ENCODE measurements at places on chromosomes 13 and 19.

DNA sequence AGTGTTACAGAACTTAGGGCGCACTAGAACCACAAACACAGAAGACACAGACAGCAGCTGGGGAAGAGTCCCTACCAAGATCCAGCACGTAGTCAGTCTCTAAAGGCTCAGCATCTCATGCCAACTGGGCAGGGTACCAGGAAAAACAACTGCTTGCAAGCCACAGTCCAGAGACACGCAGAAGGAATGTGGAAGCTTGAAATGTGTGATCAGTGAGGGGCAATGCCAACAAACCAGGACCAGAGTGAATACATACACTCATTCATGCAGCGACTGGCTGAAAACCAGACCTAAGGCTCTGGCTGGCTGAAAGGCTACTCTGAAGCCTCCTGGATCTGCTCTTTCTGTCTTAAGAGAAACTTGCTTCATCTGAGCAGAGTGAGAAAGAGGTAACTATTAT lies 1484.8 kb downstream of the EFNB2 start:
- DNase-seq: no peak

- no peak for DNase-seq
Observed at GRCh38 chr19:43695985-43696704, 19.7 kb upstream of the IRGC start.

DNA sequence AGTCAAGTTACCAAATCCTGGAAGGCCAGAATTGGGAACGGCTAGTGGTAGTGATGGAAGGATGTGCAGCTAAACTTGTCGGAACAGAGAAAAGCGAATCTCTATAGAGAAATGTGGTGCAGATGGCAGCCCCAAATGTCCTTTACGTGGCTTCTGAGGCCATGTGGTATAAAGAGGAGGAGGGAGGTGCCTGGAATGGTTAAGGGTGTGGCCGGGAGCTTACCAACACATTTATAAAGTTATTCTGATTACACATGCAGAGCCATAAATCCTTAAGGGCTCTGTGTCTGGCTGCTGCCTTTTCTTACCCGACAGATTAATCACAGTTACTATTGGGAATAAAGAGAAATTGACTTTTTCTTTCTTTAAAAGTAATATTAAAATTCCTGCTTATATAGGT lies 190.1 kb downstream of the OXGR1 start:
- DNase-seq: no peak

- DNase-seq: no peak
Observed at GRCh38 chr13:108984251-108984920, 355.0 kb downstream of the MYO16 start.

DNA sequence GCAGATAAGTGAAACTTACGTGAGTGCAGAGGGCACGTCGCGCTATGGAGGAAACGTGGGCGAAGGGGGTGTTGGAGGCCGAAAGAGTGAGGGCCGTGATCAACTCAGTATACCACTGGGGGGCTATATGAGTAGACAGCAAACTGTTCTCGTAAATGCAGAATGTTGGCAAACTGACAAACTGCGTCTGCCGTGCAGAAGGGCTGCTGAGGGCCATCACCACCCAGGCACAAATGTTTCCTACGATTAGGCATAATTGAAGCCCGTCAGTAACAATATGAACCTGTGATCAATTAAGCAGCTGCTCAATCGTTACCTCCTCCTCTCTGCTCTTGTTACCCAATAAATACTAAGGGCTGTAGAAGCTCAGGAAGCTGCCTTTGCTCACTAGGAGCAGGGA lies 17.3 kb upstream of the MADCAM1 start:
- DNase-seq: no peak

DNA sequence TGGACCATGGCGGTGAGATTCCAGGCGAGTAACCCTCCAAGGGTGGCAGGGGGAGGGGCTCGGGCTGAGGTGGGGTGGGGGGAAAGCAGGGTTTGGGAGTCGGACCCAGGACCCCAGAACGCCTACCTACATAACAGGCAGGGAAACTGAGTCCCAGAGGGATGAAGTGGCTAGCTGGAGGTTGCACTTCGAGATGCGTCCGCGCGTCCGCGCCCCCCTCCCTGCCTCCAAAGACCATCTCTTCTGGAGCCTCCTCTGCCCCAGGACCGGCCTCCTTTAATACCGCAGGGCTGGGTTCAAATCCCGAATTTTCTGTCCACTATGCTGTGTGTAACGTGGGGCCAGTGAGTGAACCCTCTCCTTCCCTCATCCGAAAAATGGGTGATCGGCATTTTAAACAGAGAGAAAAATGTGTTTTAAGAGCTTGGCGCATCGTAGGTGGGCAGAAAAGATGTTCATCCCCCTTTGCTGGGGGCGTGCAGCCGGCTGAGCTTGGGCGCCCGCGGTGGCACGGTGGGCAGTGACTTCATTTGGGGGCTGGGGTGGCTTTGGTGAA lies 13.8 kb downstream of the TJP3 start:
- DNase-seq: no peak

DNA sequence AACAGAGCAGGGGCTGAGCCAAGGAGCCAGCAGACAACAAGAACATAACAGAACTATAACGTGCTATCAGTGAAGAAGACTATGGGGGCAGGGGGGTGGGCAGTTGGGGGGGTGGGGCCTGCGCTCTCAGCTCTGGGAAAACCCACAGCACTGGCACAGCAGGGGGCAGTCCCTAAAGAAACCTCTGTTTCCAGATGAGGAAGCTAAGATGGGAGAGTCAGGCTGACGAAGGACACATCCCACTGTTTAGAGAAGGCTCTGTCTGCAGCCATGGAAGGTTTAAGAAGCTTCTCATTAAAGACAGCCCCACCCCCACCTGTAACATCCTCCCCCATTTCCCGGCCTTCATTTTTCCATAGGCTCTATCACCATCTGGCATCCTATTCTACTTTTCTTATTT lies 7.1 kb upstream of the DOCK9 start:
- no peak for DNase-seq

- DNase-seq: no peak
Observed at GRCh38 chr19:755063-755462, 4.2 kb downstream of the MISP start.

GRCh38 chr13:31073859-31074718 lies 87.6 kb downstream of the HSPH1 start:
- DNase-seq: no peak

DNA sequence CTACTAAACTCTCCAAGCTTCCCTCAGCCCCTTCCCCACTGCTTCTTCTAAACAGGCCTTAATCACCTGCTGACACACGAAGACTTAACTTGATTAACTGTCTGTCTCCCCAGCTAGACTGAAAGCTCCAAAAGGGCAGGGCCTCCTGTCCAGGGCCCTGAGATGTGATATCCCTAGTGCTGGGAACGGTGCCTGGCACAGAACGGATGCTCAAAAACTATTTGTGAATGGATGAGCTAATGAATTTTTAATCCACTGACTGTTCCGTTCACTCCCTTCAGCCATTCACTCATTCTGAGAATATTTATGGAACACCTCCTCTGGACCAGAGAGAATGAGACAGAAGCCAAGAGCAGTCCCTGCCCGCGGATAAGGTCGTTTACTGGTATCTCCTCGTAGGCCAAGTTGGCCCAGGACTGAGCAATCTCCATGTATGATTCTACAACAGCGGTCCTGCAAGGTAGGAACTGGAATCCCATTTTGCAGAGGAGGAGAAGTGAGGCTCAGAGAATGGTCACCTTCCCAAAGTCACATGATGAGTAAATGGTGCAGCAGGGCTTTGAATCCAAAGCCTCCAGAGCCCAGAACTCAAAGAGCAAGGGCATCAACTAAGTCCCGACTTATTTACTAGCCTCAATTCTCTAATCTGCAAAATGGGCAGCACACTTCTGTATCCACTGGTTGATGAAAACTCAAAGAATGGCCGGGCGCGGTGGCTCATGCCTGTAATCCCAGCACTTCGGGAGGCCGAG lies 3.4 kb downstream of the DMWD start:
- DNase-seq: no peak

DNA sequence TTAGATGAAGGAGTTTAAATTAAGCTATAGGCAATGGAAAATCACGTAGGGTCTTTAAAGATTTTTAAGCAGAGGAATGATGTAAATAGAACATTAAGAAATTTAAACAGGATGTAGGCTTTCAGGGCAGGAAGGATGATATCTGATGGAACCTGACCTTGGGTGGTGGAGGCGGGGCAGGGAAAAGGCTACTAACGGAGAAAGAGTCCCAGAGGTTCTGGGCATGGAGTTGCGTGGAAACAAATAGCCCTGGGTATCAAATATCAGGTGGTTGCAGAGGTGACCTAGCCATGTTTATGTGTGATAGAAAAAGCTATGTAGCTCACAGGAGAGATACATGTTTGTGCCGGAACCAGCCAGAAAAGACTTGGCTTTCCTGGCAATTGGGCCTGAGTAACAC lies 7.8 kb upstream of the CDK8 start:
- DNase-seq: no peak

GRCh38 chr19:21922276-21922675 lies 86.3 kb upstream of the ZNF43 start:
- no peak for DNase-seq

DNA sequence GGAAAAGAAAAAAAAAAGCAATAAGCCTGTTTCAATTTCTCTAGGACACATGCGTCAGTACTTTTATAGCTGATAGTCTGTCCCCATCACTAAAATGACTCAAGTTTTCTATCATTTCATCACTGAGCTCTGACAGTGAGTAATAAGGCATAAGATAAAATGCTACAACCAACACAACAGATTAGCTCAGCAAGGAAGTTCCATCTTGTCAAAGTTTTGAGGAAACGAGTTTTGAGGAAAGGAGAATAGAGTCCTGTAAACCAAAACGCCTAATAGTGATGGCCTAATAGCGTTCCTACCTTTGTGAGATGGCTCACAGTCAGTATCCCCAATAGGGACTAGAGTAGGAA lies 145.1 kb downstream of the LACC1 start:
- DNase-seq: no peak

GRCh38 chr19:32570081-32570785 lies 10.8 kb upstream of the PDCD5 start:
- DNase-seq: no peak

- no peak for DNase-seq
Observed at GRCh38 chr19:29702161-29702962, 12.7 kb downstream of the C19orf12 start.

DNA sequence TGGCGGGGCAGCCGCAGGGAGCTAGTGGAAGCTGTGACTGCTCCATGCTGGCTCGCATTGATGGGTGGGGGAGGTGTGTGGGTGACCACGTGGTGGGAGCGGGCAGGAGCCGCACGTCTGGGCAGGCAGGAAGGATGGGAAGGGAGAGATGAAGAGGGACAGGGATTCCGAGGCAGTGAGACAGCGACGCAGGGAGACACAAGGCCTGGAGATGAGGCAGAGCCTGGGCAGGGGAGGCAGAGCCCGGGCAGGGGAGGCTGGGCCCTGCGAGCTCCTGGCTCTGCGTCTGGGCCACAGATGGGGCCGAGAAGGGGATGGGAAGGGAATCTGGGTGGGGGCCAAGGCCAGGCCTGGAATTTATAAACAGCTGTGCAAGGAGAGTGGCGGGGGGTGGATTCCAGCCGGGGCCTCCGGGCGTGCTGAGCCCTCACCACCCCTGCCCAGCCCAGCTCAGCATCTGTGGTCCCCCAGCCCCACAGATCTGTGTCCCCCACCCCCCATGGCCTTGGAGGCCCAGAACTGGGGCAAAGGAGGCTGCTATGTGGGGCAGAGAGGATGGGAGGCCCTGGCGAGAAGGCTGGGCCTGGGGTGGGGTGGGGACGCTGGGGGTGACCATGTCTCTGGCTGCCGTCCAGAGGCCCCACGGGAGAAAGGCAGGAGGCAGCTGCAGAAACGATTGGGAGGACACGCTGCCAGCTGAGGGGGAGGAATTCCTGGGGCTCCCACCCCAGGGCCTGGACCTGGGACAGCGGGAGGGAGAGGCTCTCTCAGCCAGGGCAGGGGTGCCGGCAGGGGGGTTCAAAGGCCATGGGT lies 6.0 kb downstream of the EHD2 start:
- no peak for DNase-seq

- peak; percentile 34 for DNase-seq
Observed at GRCh38 chr19:12331211-12331941, 2.1 kb downstream of the ZNF563 start.

GRCh38 chr19:56162258-56162657 lies 13.6 kb upstream of the GALP start:
- DNase-seq: no peak
